ENCODE measurements at places on chromosomes 4 and X.
A peak's percentile ranks its signal among the peaks of the same experiment; 100 is the strongest.

DNA sequence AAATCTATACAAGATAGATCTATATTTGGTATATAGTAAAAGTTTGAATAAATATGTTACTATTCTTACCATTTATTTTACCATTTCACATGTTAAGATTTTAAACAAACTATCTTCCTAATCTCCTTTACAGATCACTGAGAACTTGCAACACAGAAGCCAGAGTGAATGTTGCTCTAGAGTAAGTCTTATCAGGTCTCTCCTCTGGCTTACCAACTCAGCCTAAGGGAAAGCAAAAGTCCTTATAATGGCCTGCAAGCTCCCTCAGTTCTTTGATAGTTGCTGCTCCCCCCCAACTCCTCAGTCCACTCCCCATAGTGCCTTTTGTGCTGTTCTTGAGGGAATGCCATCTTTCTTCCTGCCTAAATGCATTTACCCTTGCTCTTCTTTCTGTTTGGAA, 25.7 kb upstream of the SLC7A11 start:
- no peak for DNase-seq
- H3K36me3 ChIP-seq = no peaks in the 10 kb centered on the region
- no peaks in the 10 kb centered on the region for H3K27me3 ChIP-seq
- H3K27ac ChIP-seq = no peak overlapping the region
- H3K4me3 ChIP-seq = no peak overlapping the region

DNA sequence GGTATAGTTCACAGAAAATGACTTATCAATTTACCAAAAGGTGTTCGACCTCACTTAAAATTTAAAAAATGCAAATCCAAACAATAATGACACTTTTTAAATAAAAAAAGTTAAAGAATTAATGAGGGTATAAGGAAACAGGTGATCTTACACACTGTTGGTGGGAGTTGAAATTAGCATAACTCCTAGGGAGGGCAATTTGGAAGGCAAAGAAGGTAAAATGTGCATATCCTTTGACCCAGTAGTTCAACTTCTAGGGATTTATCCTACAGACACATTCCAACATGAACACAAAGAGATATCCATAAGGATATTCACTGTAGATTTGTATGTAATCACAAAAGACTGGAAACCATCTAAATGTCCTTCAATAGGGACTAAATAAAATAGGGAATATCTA, 143.8 kb upstream of the DGKK start:
- H3K4me1 ChIP-seq = peaks cover 3% of the 10 kb centered on the region
- no peak for DNase-seq
- H3K27me3 ChIP-seq = peaks cover 1% of the 10 kb centered on the region
- no peaks in the 10 kb centered on the region for H3K36me3 ChIP-seq
- H3K4me3 ChIP-seq = no peak overlapping the region

- peaks cover 2% of the 10 kb centered on the region for H3K4me1 ChIP-seq
- no peak overlapping the region for H3K4me3 ChIP-seq
- H3K27ac ChIP-seq = no peak overlapping the region
- H3K27me3 ChIP-seq = no peaks in the 10 kb centered on the region
- H3K36me3 ChIP-seq = peaks cover 9% of the 10 kb centered on the region
- no peak for DNase-seq
Measured at GRCh38 chrX:46737462-46737861, 21.5 kb downstream of the SLC9A7 start.

- H3K27me3 ChIP-seq = peaks cover 2% of the 10 kb centered on the region
- no peaks in the 10 kb centered on the region for H3K36me3 ChIP-seq
- no peak overlapping the region for H3K27ac ChIP-seq
- H3K4me1 ChIP-seq = peaks cover 4% of the 10 kb centered on the region
- DNase-seq = no peak
Measured at GRCh38 chr4:24032371-24032989, 142.6 kb upstream of the PPARGC1A start.

GRCh38 chr4:96035727-96036126, 195.8 kb downstream of the PDHA2 start:
- no peaks in the 10 kb centered on the region for H3K36me3 ChIP-seq
- H3K27ac ChIP-seq = no peak overlapping the region
- H3K4me1 ChIP-seq = no peaks in the 10 kb centered on the region

- H3K27ac ChIP-seq = no peak overlapping the region
- no peak for DNase-seq
- H3K27me3 ChIP-seq = no peaks in the 10 kb centered on the region
- H3K36me3 ChIP-seq = no peaks in the 10 kb centered on the region
- H3K4me1 ChIP-seq = peaks cover 3% of the 10 kb centered on the region
- H3K4me3 ChIP-seq = no peak overlapping the region
Measured at GRCh38 chrX:43005561-43005960, 227.6 kb upstream of the PPP1R2C start.

DNA sequence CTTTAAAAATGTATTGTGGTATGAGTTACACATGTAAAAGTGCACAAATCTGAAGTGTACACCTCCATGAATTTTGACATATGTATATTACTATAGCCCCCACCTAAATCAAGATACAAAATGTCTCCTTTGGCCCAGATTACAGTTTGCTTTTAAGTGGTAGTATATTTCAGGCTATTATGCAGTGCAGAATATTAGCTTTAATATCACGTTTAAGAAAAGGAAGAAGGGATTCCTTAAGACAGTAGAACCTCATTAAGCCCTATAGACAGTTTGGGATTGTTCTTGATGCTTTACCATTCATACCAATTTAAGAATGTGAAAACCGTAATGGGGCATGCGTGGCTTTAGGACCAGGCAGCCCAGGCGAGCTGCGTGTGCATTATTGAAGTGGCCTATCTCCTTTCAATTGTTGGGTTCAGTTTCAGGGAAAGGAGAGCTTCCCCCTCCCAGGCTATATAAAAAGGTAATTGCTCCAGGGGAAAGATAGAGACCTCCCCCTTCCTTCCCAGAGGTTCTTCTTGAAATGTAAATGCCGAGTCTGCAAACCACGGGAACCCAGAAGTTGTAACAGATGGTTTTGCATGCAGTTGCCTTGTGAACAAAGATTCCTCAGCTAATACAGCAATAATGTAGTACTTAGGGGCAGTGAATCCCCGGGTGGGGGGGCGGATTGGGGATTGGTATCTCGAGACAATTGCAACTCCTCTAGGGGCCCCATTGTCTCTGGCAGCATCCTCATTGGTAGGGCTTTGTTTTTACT, 106.1 kb downstream of the UCHL1 start:
- H3K27me3 ChIP-seq = peaks cover 10% of the 10 kb centered on the region
- H3K4me1 ChIP-seq = peaks cover 62% of the 10 kb centered on the region
- H3K27ac ChIP-seq = peak overlapping the region; percentile 88
- DNase-seq = no peak
- H3K36me3 ChIP-seq = peaks cover 31% of the 10 kb centered on the region
- H3K4me3 ChIP-seq = peak overlapping the region; percentile 95
